CD4-positive, CD25-positive, alpha-beta regulatory T cell (primary cell): ENCODE measurements at places on chromosomes 7 and 10. TPM values are rescaled to one million over a fixed set of nuclear protein-coding genes. Genes with fewer than 3 reads are reported as not detected.

The FAM3C gene
- total RNA-seq, result 13.1 TPM

The PVRIG gene
- total RNA-seq, result 46.3 TPM

The KLF6 gene
- total RNA-seq, result 1,887 TPM

The BHLHA15 gene
- not detected for total RNA-seq

The TDRD1 gene
- total RNA-seq, result not detected

The LEP gene
- total RNA-seq, result not detected

The COL1A2 gene
- total RNA-seq, result not detected

The CFAP70 gene
- total RNA-seq, result 2.6 TPM

The LRRC4 gene
- not detected for total RNA-seq

The CYP2E1 gene
- total RNA-seq, result 0.37 TPM

The SPACDR gene
- 3.7 TPM for total RNA-seq

The SORCS1 gene
- total RNA-seq, result not detected

The CAV1 gene
- total RNA-seq, result not detected

The NPC1L1 gene
- 0.10 TPM for total RNA-seq

The BZW2 gene
- total RNA-seq, result 24.2 TPM

The AKR1C2 gene
- total RNA-seq, result not detected

The CDC14C gene
- not detected for total RNA-seq

The LRRC18 gene
- not detected for total RNA-seq

The CCL26 gene
- not detected for total RNA-seq

The HMX2 gene
- not detected for total RNA-seq

The SYT15B gene
- 0.15 TPM for total RNA-seq

The CYP3A7 gene
- not detected for total RNA-seq

The PPP3CB gene
- total RNA-seq, result 42.4 TPM

The C7orf33 gene
- total RNA-seq, result not detected

The PRKAR2B gene
- 8.0 TPM for total RNA-seq

The H2AZ2 gene
- 186 TPM for total RNA-seq

The AFAP1L2 gene
- total RNA-seq, result 1.1 TPM

The CALML3 gene
- not detected for total RNA-seq

The NUTM2B gene
- 2.4 TPM for total RNA-seq

The MLLT10 gene
- 81.9 TPM for total RNA-seq

The HABP2 gene
- not detected for total RNA-seq

The ITGA8 gene
- total RNA-seq, result not detected

The CDHR3 gene
- 38.2 TPM for total RNA-seq

The VSTM4 gene
- not detected for total RNA-seq

The SEMA3A gene
- not detected for total RNA-seq

The ECHDC3 gene
- 0.47 TPM for total RNA-seq

The HYAL4 gene
- not detected for total RNA-seq

The MYO1G gene
- 427 TPM for total RNA-seq

The MBL2 gene
- total RNA-seq, result not detected

The COL13A1 gene
- total RNA-seq, result not detected

The RRP12 gene
- total RNA-seq, result 82.0 TPM

The CFAP69 gene
- not detected for total RNA-seq

The PLAC9 gene
- total RNA-seq, result not detected

The CDK14 gene
- total RNA-seq, result 4.0 TPM

The MMD2 gene
- total RNA-seq, result not detected

The SEPTIN14 gene
- not detected for total RNA-seq

The C10orf62 gene
- total RNA-seq, result not detected

The SKIDA1 gene
- 0.10 TPM for total RNA-seq

The NT5C3A gene
- 61.7 TPM for total RNA-seq

The CDHR1 gene
- total RNA-seq, result 0.25 TPM

The MARVELD1 gene
- total RNA-seq, result 0.62 TPM

The EGFR gene
- not detected for total RNA-seq

The CPXM2 gene
- not detected for total RNA-seq

The CLRN3 gene
- total RNA-seq, result not detected

The FAM237B gene
- total RNA-seq, result not detected

The CAMK1D gene
- 25.3 TPM for total RNA-seq

The KBTBD2 gene
- total RNA-seq, result 121 TPM

The ATOH7 gene
- not detected for total RNA-seq
